Astrocyte (in vitro differentiated cells and primary cell): ENCODE measurements at places on chromosomes 2 and 18. TPM values are rescaled to one million over a fixed set of nuclear protein-coding genes. Genes with fewer than 3 reads are reported as not detected.
A peak's percentile ranks its signal among the peaks of the same experiment; 100 is the strongest.

DNA sequence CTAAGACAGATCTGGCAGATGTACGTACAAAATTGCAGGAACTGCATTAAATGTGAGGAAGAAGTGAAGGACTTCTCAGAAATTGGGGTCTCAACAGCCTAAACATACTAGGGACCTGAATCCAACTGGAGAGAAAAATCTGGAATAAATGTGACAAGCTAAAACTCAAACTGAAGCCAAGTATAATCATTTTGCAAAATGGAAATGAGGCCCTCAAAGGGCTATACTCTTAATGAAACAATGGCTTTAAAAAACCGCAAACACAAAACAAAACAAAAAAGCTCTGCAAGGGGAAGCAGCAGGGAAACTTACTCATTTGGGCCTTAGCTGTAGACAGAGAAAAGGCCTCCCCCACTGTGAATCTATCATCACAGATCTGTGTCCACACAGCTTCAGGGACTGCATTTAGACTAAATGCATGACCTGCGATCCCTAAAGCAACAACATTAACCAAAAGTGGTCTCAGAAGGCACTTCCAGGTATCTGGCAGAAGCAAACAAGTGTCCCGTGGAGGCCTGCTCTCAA, 63.2 kb downstream of the CCBE1 start:
- peak; percentile 20 for DNase-seq

DNA sequence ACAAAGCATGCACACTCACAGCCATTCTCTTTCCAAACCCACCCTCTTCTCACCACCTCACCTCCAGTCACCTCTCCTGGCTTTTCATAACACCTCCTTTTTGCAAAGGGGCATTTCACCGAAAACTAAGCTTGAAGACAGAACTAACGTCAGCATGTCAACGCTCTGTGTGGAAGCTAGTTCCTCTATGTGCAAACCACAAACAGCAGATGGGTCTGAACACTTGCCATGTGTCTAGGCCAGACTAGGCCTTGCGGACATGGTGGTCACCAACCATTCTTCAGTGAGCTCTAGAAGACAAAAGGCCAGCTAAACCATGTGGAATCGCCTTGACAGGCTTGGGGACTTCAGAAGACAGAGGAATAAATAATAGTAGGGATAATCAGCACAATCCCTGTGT, 148.5 kb downstream of the TXNL1 start:
- DNase-seq, result no peak

DNA sequence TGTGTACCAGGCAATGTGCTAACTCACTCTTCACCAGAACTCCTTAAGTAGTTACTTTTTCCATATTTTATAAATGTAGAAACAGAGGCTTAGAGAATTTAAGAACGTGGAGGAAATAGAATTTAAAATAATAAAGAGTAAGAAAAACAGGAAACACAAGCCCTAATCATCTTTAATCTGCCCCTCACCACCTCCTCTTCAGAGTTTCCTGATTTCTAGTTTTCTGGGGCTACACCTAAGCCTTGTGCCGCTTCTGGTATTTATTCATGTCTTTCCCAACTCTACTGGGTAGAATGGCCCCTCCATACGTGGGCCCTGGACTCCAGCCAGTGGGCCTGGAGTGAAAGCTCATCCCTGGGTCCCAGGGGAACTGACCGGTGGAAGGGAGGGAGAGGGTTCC, 85.4 kb downstream of the RTN4 start:
- DNase-seq, result no peak

DNA sequence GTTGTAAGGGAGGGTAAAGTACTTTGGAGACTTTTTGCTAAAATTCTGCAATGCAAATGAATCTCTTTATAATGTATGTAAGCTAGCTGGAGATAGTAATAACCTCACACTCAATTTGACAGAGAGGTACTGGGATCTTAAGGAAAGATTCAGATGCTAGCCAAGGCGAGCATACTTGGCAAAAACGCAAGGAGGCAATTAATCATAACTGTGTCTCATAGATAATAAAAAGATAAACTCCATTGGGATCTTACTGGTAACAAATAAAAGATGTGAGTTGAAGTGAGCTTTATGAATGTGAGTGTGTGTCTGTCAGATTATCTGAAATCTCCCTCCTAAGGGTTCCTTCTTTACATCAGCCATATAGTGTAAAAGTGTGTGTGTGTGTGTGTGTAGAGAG, 533.0 kb downstream of the TMX3 start:
- peak; percentile 62 for DNase-seq

- no peak for DNase-seq
Observed at GRCh38 chr18:74242438-74243096, 49.2 kb downstream of the CYB5A start.

DNA sequence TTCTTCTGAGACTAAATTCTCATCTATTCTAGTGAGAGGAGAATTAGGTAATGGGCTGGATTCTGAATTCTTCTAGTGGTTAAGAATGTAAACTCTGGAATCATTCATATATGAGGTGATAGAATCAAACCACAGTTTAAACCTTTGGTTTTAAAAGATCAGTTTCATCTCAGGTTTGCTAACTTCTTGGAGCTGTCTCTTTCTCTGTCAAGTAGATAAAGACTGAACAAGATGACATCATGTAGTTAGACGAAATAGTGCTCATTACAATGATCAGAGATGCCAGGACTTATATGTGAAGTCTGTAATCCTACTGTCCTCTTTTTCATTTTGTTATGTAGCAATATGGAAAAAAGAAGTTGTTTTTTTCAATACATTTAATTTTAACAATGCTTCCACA, 4.9 kb downstream of the CEBPZOS start:
- peak; percentile 39 for DNase-seq

- no peak for DNase-seq
Observed at GRCh38 chr18:5606951-5607350, 63.2 kb upstream of the EPB41L3 start.

GRCh38 chr18:13220361-13220991, 1.9 kb downstream of the LDLRAD4 start:
- peak; percentile 49 for DNase-seq

- DNase-seq, result no peak
Observed at GRCh38 chr18:48037481-48038271, 107.2 kb upstream of the SMAD2 start.

DNA sequence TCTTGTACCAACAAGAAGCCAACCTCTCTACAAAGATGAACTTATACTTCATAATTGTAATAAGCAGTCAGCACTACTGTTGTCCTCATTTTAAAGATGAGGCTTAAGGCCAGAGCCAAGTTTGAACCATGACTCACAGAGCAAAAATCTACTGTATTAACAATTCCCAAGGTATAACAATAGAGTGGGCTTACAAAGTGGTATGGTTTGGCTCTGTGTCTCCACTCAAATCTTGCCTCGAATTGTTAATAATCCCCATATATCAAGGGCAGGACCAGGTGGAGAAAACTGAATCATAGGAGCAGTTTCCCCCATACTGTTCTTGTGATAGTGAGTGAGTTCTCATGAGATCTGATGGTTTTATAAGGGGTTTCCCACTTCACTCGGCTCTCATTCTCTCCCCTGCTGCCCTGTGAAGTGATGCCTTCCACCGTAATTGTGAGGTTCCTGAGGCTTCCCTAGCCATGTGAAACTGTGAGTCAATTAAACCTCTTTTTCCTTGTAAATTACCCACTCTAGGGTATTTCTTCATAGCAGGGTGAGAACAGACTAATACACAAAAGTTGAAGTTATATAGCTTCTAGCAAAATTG, 19.5 kb downstream of the MRPL44 start:
- peak; percentile 84 for DNase-seq

GRCh38 chr18:22422909-22423548, 5.3 kb upstream of the CTAGE1 start:
- DNase-seq, result peak; percentile 73

DNA sequence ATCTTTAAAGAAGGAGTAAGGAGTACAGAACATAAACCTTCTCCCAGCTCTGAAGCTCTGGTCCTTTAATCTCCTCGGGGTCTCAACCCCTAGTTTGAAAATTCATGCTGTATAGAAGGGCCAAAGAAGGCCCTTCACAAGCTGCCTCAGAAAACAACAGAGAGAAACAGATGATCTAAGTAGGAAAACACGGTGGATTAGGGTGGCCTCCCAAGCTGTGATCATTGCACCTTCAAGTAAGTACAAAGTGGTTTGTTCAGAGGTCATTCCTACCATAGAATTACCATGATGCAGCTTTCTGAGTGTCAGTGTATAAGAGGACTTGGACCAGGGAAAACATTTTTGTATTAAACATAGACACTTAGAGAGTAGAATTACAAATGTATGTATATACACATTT, 10.9 kb downstream of the TMEM169 start:
- no peak for DNase-seq

GRCh38 chr2:240233885-240234502, 93.5 kb upstream of the OTOS start:
- no peak for DNase-seq

DNA sequence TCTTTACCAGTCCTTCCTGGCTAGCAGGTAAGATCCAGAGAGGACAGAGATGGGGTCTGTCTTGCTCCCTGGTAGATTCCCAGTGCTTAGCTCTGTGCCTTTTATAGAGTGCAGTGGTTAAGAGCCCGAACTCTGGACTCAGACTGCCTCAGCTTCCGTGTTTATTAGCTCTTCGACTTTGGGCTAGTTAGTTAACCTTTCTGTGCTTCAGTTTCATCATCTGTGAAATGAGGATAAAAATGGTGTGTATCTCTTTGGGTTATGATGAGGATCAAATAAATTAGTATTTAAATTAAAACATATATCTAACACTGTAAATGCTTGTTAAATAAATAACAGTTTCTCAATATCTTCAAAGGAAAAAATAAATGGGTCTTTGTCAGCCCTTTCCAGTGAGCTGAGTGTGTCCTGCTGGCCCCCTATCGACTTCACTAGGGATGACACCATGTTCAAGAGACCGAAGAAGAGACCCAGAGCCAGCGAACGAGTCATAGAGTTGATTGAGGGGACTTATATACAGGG, 38.2 kb downstream of the CERS6 start:
- DNase-seq, result no peak

- no peak for DNase-seq
Observed at GRCh38 chr18:58106289-58107070, 62.5 kb downstream of the NEDD4L start.

DNA sequence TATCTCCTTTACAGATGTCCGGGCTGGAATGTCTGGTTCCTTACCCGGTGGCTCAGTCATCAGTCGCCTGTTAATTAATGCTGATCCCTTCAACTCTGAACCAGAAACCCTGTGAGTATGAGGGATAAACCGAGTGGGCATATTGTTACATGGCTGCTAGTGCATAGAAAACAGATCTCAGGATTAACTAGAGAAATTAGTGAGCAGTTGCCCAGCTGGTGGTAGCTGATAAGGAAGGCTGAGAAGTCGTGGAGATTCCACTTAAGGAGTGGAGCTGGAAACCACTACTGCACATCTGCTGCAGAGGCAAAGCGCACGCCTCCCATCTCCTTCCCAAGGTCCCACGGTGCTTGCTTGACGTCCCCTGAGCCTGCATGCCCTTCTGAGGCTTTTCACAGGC, 97.7 kb downstream of the DGKD start:
- no peak for DNase-seq

DNA sequence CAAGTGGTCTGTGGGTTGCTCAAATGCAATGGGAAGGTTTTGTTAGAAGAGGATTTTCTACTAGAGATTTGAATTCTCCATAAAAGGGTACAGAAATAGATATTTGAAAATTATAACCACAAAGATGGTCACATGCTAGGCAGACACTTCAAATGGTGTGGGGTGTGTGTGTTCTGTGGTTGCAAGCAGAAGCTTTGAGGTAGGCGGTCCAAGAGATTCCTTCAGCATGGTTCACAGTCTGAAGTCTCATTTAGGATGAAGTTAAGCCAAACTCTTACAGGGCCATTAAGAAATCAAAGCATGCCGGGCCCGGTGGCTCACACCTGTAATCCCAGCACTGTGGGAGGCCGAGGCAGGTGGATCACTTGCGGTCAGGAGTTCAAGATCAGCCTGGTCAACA, 38.3 kb upstream of the RMDN2 start:
- peak; percentile 99 for DNase-seq

AKAIN1 gene
- not detected in 2 replicates for total RNA-seq

MARS2 gene
- total RNA-seq, result 8.2 and 8.6 TPM in 2 replicates

PROKR1 gene
- 0.05 TPM in 1 of 2 replicates, not detected in the other for total RNA-seq

LRRC30 gene
- not detected in 2 replicates for total RNA-seq

VAMP5 gene
- 17.1 and 17.6 TPM in 2 replicates for total RNA-seq
